COR-L47 (cell line): ENCODE measurements at places on chromosomes 7 and 10.
A peak's percentile ranks its signal among the peaks of the same experiment; 100 is the strongest.

DNA sequence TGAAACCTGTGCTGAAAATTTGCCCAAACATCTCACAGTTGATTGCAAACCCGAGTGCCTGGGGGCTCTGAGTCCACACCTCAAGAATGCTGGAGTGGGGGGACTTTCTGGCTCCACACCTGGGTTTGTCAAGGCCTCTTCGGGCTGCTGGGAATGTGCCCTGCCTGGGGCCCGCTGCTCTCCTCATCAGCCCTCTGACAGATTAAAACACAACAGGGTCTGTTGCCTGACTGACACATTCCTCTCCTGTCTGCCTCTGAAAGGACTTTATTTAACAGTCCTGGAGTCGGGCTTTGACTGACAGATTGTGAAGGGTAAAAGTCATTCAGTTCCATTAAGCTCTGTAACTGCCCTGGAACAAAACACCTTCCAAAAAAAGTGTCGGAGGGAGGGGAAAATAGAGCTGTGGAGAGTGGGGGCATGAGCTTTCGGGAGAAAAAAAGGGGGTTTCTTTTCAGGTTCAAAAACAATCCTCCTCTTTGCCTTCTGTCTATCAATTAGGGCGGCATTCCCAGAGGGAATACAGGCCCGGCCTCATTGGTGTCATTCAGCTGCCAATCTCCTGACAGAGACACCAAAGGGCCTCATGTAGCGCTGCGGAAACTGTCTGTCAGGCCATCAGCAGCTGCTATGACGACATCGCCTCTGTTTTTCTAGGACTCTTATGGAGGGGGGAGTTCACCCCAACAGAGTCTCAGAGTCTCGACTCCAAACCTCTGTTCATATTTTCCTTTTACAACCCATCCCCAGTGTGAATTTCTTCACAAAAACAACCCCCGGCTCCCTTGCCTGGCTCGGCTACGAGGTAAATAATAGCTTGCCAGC is 398.8 kb upstream of the NFE2L3 start:
- no peak for DNase-seq

DNA sequence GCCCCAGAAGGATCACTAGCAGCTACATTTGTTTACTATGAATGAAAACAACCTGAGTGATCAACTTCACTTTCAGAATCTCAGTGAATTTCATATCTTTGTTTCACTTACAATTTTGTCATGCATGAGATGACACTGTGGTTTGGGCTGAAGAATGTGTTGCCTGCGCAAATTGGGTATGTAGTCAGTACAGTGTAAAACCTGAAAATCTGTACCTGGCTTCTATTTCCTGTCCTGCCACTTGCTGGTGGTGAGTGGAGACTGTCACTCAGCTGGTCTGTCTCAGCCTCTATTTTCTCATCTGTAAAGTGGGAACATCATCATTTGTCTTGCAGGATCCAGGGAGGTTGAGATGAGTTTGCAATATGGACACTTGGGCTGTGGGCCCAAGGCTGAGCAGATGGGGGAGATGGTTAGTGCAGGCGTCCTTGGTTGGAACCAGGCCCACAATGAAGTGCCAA is 118.0 kb downstream of the WDFY4 start:
- no peak for DNase-seq

GRCh38 chr7:117324960-117325359 is 2.1 kb upstream of the WNT2 start:
- no peak for DNase-seq

DNA sequence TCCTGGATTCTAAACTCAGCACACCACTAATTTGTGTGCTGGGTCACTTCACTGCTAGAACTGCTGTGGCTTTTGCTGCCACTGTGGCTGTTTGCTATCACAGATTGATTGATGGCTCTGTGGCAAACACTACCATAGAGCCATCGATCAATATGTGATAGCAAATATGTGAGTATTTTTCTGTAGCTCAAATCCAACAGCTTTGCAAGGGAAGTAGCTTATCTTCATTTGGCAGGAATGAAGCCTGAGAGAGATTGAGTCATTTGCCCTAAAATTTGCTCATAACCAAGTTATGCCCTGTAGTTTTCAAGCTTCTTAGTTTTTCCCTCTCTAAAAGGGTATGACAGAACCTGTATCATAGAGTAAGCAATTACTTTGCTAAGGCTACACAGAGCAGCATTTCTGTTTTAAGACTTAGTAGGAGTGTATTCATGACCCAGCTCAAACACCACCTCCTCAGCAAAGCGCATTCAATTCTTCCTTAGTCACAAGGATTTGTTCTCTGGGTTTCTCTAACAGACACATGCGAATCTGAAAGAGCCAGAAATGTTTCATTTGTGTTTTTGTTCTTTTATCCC is 43.1 kb downstream of the MINPP1 start:
- no peak for DNase-seq

GRCh38 chr7:29177963-29178600 is 16.5 kb upstream of the CHN2 start:
- no peak for DNase-seq

- DNase-seq = no peak
These were observed 93.6 kb downstream of the UBE2H start for GRCh38 chr7:129859183-129859582.

DNA sequence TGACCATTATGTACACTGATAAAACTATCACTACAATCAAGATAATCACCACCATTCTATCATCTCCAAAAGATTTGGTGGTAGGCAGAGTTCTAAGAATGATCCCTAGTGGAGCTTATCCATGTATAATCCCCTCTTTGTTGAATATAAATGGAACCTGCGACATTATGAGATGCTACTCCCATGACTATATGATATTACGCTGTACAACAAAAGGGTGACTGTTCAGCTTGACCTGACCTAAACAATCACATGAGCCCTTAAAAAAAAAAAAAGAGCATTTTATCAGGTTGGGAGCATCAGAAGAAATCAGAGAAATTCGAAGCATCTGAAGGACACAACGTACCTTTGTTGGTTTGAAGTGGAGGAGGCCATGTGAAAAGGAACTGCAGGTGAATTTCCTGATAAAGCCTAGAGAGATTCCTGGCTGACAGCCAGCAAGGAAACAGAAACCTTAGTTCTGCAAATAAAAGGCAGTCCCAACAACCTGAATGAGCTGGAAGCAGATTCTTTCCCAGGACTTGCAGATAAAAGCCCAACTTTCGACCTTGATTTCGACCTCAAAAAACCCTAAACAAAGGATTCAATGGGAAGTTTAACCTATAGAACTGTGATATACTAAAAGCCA is 270.7 kb downstream of the ADRA2A start:
- DNase-seq = peak; percentile 41

- no peak for DNase-seq
These were observed 222.7 kb downstream of the PRPF18 start for GRCh38 chr10:13809427-13809826.

DNA sequence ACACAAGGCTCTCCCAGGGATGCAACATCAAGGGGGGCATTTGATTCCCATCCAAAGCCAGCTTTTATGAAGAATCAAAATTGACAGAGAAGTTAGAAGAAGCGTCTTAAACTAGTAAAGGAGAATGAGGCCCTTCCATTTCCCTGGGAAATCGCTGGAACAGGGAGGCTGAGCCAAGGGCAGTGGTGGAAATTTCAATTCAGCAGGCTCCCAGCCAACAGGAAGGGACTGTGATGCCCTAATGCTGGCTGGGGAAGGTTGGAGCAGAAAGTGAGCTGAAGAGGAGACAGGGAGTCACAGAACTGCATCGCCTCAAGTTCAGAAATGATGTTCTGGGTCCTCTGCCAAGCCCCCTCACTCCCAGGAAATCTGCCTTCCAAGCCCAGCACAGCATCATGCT is 517.3 kb downstream of the GRID1 start:
- no peak for DNase-seq

- no peak for DNase-seq
These were observed 94.4 kb upstream of the GATA3 start for GRCh38 chr10:7960108-7960507.

DNA sequence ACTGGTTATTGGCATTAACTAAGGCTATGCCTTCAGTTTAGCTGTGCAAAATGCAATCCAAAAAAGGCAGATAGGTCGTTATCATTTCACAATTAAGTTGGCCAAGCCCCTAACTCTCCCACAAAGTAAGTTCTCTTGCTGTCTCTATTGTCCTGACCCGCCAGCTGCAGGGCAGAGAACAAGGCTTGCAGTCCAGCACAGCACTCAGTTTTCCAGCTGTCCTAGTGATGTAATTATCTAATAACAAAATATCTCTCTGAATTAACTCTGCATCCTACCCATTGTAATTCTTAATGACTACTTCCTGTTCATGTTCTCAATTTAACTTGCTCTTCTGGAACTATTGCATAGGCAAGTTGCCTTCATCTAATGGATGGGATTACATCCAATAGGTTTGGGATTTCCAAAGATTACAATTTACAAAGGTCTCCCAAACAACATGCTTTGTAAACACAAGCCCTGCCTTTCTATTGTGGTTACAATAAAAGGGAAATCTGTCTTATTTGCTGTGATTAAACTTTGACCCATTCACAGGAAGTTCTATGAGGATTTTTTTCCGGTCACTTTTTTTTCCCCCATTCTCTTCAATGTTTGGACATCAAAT is 55.2 kb downstream of the CDK6 start:
- peak; percentile 54 for DNase-seq

- no peak for DNase-seq
These were observed 5.6 kb downstream of the PROSER2 start for GRCh38 chr10:11828682-11829284.

- no peak for DNase-seq
These were observed 535 bp upstream of the EPC1 start for GRCh38 chr10:32347363-32348022.

DNA sequence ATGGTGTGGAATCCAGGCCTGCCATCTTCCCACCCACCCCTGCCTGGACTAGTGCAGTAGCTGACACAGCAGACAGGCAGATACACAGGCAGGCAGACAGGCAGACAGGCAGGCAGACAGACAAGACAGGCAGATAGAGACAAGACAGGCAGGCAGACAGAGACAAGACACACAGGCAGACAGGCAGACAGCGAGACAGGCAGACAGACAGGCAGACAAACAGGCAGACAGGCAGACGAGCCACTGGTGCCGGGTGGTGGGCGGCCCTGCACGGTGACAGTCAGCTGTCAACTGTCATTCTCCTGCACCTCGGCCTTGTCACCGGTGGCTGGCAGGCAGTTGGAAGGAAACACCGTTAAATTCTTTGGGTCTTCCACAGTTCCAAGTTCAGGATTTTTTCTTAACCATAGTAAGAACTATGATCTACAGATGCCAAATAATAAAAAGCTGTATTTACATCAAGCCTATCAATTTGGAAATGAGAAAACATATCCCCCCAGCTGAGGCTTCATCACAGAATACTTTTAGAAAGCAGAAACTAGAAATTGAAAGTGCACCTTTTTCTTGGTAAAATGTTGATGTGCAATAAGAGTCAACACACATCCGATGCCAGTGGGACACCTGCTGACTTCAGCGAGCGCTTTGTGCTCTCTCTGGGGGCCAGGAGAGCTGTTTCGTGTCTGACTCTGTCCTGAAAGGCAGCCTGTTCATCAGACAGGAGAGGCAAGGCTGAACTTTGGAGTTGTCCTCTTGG is 250.4 kb downstream of the DNAJB6 start:
- DNase-seq = no peak

DNA sequence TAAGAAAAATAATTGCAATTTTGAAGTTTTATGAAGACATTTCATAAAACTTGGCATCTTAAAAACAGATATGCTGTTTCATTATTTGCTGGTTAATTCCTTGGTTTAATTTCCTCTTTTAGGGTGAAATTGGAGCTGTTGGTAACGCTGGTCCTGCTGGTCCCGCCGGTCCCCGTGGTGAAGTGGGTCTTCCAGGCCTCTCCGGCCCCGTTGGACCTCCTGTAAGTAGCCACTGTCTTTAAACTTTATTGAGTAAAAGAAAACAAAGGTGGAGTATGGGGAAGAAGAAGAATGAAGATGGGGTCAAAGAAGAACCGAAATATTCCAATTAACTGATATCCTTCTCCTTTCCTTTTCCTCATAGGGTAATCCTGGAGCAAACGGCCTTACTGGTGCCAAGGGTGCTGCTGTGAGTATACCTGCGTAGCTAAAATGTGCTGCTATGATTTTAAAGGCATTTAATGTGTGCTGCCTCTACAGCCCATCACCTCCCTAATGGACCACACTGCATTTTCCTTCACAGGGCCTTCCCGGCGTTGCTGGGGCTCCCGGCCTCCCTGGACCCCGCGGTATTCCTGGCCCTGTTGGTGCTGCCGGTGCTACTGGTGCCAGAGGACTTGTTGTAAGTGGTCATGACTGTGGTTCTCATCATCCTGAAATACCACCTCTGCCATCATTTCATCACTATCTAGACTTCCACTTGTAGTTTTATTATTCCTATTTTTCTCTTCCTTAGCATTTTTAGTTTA is 14.7 kb downstream of the COL1A2 start:
- no peak for DNase-seq

- no peak for DNase-seq
These were observed 250.8 kb upstream of the MBL2 start for GRCh38 chr10:53023411-53023810.

DNA sequence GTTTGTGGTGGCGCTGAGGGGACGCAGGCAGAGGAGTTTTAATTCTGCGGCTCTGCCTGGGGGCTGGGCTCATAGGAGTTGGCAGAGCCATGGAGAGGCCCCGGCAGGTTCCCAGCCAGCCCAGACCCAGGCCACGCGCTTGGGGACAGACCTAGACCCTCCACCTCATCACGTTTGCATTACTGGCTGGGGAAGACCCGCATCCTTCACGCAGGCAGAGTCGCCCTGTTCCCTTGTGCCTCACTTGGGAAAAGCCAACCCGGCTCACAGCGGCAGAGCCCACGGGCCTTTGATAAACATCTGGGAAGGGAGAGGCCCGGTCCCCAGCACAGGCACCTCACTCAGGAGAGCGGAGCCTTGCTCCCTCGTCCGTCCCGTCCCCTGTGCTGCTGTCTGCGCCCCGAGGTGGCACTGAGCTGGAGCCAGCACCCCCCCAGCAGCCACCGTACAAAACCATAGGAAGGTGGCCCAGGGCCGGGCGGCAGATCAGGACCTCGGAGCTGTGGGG is 112.8 kb downstream of the CYTH3 start:
- DNase-seq = no peak

GRCh38 chr7:97818066-97818663 is 54.0 kb downstream of the ASNS start:
- DNase-seq = no peak
